ENCODE measurements at places on chromosomes 2 and 18.

DNA sequence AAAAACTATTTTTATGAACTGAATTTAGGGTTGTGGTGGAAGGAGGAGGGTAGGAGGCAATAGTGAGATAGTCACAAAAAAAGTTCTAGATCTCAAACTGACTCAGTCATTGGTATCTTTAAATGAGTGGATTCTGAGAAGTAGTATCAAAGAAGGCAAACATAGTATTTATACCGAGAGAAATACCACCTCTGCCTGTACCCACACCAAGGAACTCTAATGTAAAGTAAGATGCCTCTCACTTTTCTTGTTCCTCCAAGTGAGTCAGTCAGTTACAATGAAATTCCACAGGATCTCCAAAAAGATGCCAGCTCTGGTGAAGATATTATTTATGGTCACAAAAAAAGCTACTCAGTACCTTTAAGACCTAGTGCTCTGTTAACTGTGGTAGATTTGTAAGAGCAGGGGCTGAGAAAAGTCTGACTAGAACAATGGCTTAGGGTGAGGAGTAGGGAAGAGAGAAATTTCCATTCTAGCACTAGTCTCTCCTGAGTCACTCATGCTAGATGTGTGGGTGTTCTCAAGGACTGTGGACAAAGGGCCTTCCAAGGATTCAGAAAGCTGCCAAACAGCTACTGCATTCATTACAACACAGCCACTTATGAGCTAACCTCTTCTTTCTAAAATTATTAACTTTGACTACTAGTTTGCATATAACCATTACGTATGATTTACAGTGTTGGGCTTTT lies 36.3 kb downstream of the YWHAQ start:
- DNase-seq, result no peak

GRCh38 chr2:137973280-137973679 lies 9.0 kb downstream of the HNMT start:
- DNase-seq, result no peak

DNA sequence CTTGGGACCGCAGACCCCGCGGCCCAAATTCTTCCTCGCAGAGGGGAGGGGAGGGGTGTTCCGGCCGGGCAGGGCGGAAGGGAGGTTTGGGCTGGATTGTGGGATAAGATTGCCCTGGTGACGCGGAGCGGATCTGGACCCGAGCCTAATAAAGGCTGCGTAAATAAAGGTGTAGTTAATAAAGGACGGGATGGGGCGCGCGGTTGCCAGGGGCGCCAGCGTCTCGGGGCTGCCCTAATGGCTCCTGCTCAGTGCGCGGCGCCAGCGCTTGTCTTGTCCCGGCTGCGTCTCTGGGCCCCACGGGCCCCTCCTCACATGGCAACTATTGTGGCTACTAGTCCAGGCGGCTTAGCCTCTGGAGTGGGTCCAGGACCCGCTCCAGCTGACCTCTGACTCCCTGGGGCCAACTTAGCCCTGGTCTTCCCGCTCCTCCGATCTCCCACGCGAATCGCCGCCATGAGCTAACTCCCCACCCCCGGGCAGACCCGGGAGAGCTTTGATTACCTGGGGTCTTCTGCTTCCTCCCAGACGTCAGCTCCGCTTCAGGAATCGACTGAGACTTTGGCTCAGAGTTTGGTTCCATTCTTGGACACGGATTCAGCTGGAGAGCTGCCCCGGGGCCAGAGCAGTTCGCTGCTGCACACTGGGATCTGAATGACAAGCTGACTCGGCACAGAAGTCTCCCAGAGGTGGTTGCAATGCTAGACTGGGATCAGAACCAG lies 36.5 kb downstream of the SLC25A52 start:
- no peak for DNase-seq

GRCh38 chr18:49016648-49017539 lies 66.1 kb upstream of the SMAD7 start:
- no peak for DNase-seq

DNA sequence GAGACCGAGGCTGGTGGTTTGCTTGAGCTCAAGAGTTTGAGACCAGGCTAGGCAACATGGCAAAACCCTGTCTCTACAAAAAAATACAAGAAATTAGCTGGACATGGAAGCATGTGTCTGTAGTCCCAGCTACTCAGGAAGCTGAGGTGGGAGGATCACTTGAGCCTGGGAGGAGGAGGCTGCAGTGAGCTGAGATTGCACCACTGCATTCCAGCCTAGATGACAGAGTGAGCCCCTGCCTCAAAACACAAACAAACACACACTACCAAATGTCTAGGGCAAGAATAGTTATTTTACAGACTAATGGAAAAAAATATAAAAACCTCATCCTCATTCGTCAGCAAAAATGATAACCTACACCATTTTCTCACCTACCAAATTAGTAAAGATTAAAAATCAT lies 15.3 kb downstream of the BUB1 start:
- no peak for DNase-seq

DNA sequence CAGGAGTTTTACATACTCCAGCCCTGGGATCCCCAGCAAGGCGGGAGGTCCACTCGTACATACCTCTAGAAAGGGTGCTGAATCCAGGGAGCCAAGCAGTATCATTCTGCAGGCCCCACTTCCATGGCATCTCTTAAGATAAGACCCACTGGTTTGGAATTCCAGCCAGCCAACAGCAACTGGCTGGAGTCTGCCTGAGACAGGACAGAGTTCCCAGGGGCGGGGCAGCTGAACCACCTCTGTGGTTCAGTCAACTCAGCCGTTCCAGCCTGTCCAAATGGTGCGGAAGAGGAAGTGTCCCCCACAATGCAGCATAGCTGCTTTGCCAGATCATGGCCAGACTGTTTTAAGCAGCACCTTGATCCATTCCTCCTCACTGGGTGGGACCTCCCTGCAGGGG lies 33.2 kb downstream of the ZNF892 start:
- no peak for DNase-seq

- no peak for DNase-seq
Observed at GRCh38 chr2:71129902-71130151, 202 bp downstream of the MCEE start.

DNA sequence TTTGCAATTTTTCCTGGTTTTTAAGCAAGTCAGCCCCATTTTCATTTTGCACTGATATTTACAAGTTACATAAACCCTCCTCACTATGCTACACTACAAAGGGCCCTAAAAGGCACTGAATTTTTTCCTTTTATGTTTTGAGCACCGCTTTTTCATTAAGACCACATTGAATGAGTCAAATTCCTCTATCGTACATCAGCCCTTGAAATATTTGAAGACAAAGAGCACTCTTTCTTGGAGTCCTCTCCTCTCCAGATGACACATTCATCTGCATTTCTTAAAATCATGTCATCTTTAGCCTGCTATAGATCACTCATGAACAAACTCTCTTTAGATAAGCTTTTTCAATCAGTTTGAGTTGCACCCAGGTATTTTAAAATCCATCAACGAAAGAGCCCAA lies 306.6 kb upstream of the SOX11 start:
- DNase-seq, result no peak

DNA sequence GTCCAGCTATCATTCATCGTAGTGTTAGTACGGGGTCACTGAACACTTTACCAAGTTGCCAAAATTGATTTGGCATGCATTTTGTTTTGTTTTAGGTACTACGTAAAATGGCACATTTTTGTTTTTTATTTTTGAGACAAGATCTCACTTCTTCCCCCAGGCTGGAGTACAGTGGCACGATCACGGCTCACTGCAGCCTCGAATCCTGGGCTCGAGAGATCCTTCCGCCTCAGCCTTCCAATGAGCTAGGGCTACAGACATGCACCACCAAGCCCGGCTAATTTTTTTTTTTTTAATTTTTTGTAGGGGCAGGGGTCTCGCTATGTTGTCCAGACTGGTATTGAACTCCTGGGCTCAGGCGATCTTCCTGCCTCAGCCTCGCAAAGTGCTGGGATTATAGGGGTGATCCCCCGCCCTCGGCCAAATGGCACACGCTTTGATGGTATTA lies 786 bp downstream of the TAF1B start:
- no peak for DNase-seq

DNA sequence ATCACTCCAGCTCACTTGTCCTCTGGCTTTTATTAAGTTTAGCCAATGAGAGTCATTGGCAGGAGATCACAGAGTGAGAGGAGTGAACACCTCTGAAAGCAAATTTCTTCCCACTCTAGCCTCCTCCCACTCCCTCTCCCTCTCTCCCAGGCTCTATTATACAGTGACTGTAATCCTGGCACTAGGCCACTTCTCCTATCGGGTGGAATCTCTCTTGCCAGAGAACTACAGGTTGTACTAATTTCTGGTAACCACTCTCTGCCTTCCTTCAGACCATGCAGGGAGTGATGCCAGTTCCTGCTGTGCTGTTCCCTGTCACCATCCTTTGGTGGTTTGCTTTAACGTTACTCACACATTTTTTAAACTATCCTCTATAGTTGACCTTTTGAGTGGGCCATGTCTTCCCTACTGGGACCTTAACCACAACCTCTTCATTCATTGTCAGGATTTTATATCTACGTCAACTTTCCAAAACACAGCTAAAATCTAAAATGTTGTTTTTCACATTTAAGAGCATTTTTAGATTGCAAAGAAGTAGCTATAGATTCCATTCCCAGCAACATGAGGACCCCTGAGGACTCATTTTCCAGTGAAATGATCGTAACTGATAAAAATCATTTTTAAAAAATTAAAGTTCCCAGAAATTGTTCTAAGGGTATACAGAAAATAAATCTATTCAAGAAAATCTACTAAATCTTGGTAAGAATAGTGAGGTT lies 217.1 kb downstream of the MREG start:
- DNase-seq, result no peak

- no peak for DNase-seq
Observed at GRCh38 chr2:205056151-205056561, 510.9 kb downstream of the PARD3B start.

- DNase-seq, result no peak
Observed at GRCh38 chr18:907115-907884, 2.6 kb downstream of the ADCYAP1 start.

DNA sequence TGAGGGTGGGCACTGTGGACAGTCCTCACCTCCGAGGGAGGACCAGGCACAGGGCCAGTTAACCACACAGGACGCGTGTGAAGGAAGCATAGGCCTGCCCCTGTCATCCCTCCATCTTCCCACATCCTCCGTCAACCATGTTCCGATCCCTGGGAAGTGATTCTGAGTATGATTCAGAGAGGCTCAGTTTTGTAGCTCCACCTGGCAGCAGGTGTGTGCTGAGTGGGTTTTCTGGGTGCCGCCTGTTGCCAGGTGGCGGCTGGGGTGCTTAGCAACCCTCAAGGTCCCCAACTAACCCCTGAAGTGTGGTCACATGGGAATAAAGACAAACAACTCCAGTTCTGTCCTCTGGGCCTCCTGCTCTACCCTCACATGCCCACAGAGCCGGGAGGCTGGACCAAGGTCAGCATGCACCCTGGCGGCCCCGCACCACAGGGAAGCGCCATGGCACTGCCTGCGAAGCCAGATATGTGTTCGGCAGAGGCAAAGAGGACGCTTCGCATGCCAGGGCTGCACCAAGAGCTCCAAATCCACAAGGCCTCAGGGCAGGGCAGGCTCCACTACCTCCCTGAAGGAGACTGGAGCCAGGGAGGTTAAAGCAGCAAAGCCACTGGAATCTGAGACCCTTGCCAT lies 60.0 kb downstream of the ADCY3 start:
- no peak for DNase-seq

- DNase-seq, result no peak
Observed at GRCh38 chr18:63158676-63159291, 160.8 kb downstream of the BCL2 start.

GRCh38 chr18:74116633-74117554 lies 30.7 kb downstream of the FBXO15 start:
- peak; percentile 18 for DNase-seq

GRCh38 chr2:101502095-101502494 lies 27.2 kb upstream of the RFX8 start:
- no peak for DNase-seq

- no peak for DNase-seq
Observed at GRCh38 chr2:23533338-23533695, 148.3 kb downstream of the KLHL29 start.

GRCh38 chr2:64904413-64905329 lies 84.5 kb upstream of the SLC1A4 start:
- no peak for DNase-seq

GRCh38 chr2:172905937-172906811 lies 169.5 kb upstream of the MAP3K20 start:
- DNase-seq, result no peak

DNA sequence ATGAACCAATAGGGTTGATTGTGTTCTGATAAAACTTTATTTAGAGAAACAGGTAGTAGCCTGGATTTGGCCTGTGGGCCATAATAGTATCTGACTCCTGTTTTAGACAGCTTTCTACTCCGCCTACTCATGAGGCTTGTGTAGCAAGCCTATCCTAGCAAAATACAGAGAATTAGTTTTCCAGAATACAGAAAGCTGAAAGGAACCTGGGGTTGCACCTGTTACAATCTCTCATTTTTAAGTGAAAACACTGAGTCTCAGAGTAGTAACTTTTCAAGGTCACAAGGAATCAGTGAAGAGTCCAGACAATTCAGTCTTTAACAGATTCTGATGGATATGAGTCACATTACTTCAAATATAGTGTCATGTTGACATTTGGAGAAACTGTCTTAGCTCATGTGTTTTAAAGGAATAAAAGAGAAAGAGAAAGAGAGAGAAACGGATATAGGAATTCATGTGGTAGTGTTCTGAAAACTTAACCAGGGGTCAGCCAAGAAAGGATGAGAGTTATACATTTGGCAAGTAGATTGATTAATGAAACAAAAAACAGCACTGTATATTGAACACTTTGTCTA lies 17.0 kb downstream of the ARHGAP28 start:
- DNase-seq, result no peak

GRCh38 chr2:176291335-176291734 lies 22.1 kb downstream of the MTX2 start:
- DNase-seq, result no peak

- no peak for DNase-seq
Observed at GRCh38 chr2:99643787-99644418, 154.1 kb upstream of the REV1 start.

DNA sequence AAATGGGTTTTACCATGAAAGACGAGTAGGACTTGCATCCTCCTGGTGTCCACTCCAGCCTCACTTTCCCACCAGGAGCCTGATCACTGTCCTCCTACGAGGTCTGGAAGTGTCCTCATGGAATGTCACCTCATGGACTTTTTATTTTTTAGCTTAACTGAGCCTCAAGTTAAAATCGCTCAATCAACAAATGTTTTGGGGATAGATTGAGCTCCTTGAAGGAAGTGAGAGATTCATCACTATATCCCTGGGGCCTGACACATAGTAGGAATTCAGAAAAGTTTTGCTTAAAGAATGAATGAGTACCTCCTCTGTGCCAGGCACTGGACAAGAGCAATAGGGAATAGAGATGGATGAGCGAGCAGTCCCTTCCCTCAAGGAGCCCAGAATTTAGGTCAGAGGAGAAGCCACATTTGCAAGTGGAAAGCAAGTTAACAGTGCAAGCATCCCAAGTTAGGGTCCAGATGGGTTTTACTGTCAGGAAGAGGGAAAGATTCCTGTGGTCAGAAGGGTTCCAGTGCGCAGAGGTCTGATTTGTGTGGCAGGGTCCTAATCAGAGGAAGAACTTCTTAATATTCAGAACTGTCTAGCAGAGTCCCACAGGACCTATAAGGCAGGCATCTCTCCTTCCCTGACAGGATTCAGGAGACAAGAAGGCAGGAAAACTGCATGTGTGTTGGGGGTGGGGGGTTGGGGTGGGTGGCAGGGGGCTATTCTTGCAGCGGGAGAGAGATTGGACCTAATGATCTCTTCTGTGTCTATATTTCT lies 67.0 kb downstream of the MYCN start:
- no peak for DNase-seq
